ENCODE measurements at places on chromosomes 13 and 19.

DNA sequence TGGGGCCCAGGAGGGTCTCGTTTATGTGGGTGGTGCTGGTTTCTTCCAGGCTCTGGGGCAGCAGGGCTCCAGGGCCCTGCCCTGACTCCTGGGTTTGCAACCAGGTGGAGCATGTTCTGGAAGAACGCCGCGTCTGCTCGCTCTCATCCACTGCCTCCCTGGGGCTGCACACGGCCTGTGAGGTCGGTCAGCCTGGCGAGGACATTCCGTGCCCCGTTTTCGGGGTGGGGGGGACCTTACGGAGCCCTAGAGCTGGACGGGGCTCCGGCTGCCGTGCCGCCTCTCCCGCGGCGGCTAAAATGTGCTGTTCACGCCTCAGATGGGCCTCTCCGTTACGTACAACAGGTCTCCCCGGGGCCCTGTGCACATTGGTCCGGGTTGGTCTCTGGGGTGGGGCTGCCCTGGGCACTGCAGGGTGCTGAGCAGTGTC is 3.3 kb downstream of the GNA11 start:
- DNase-seq: no peak

DNA sequence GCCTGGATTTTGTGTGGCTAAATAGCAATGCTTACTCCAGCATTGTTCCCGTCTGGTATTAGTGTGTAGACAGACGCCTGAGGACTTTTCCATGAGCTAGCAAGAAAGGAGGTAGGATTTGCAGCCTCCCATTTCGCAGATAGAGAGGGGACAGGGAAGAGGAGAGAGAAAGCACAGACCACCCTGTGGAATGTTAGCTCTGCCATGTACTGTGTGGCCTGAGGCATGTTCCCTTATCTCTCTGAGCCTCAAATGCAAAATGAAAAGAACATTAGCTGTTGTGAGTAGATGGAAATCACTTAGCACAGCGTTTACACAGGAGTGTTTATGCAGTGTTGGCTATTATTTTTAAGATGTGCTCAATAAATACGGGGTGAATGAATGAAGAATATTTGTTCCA is 45.5 kb downstream of the OLFM4 start:
- DNase-seq: no peak

GRCh38 chr19:47726467-47726866 is 13.2 kb downstream of the EHD2 start:
- DNase-seq: no peak

GRCh38 chr19:49689133-49690078 is at the start of gene ADM5:
Gene ADM5, plus strand, starts transcription at chr19:49689594. Its CDS starts 244 bp downstream, at chr19:49689838.
- DNase-seq: no peak

GRCh38 chr13:35475212-35475959 is 1.1 kb downstream of the MAB21L1 start:
- DNase-seq: no peak

DNA sequence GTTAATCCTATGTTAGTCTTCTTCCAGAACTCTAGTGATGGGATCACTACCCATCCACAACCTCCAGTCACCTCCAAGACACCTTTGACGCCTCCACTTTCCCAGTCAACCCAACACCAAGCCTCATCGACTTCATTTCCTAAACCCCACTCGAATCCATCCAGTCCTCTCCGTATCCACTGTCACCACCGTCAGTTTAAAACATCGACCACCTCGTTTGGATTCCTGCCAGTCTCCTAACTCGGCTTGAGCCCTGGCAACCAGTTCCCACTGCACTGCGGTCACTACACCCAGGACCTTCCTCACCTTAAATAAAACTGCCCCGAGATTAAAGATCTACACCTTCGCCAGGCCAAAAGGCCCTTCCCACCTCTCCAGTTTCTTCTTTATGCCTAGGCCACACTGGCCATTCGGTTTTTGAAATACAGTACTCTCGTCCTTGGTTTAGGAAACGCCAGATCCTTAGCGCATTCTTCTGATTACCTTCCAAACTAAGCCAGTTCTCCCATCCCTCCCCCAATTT is 1.2 kb downstream of the MTIF3 start:
- no peak for DNase-seq

DNA sequence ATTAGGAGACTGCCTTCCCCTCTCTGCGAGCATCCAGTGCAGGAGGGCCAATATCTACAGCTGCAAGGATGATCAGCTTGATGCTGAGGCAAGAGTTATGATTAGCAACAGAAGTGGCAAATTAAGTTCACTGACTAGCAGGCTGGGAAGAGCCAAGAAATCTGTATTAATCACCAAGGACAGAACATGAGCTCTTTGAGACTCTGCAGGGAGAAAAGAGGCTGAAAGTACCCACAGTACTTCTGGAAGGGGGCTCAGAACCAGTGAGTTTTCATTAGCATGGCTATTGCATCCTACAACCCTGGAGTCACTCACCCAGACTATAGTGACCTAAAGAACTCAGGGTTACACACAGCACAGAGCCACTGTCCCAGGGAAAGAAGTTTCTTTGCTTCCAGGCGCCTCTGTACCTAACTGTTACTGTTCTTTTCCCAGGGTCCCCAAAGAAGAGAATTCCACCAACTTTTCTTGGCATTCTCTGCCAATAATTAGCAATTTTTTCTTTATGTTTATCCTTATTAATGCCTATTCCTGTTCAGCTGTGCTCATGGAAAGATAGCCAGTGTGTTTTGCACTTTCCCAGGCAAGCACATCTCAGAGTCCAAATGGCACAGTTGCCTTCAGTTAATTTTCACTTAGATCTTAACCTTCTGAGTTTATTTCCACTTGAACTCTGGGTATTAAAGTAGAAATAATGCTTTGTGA is 25.8 kb upstream of the MEDAG start:
- no peak for DNase-seq

DNA sequence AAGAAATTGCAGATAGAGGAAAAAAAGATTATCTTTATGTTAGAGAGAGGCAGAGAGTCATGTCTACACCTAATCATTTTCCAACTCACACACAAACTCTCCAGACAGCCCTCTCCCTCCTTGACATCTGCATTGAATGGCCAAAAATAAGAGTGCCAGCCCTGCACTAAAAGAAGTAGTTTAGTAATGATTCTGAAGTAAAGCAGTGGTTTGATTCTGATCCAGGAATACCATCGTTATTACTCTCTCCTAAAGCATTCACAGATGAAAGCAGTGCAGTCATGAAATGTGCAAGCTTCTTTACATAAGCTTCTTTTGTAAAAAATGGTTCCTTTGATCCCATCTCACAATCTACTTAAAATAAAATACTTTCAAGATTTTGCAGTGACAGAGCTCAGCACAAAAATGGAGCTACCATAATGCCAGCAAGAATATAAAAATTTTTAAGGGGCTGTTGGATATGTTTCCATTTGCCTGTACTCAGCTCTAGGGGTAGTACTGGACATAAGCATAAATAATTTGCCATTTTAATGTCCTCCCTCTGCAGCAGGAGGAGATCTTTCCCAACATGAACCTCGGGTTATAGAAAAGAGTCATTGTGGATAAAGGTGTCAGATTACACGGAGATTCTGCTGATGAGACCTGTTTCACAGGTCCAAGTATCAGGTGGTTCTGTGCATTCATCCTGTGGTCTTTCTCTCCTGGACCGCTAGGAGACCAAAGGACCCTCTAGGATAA is 406.3 kb downstream of the DCT start:
- DNase-seq: no peak

DNA sequence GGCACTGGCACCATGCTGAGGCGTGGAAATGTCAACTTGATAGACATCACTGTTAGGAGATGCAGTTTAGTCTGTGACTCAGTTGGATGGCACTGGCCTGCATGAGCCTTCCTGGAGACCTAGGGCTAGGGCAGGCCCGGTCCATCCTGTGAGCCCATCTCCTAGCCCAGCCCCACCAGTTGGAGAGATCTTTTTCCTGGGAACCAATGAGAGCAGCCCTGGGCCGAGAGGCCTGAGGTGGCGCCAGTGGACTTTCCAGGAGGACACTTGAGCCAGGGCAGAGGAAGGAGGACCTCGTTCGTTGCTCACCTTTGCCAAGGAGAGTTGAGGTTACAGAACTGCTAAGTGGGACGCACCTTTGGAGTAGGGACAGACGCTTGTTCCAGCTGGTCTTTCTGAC is 100.5 kb upstream of the TEX29 start:
- DNase-seq: no peak

DNA sequence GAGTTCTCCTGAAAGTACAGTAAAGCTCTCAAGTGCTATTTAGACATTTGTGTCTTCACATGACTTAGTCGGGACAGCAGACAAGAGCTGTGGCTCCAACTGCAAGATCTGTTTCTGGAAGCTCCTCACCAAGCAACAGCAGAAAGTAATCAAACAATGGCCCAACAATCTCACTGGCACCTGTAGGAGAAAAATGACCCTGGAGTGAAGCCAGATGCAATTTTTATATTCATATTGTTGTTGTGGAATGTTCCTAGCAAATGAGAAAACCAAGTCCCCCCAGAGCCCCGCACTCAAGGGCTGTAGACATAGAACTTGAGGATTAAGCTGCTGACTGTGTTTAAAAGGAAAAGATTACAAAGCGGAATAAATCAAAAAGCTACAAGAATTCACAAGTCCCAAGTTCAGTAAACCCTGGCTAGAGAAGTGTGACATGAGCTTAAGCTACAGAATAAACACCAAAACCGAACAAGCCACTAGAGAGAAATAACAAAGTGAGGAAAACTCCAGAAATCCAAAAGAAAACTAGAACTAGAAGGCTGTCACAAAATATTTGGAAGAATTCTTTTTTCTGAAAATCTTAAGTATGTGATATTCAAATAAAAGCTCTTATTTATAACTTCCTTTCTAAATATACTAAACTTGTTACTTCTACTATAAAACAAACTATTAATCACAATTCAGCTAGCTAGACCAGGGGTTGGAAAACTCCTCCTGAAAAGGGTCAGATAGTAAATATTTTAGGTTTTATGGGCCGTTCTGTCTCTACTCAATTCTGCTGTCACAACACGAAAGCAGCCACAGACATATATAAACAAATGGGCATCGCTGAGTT is 454.5 kb downstream of the SUCLA2 start:
- no peak for DNase-seq

DNA sequence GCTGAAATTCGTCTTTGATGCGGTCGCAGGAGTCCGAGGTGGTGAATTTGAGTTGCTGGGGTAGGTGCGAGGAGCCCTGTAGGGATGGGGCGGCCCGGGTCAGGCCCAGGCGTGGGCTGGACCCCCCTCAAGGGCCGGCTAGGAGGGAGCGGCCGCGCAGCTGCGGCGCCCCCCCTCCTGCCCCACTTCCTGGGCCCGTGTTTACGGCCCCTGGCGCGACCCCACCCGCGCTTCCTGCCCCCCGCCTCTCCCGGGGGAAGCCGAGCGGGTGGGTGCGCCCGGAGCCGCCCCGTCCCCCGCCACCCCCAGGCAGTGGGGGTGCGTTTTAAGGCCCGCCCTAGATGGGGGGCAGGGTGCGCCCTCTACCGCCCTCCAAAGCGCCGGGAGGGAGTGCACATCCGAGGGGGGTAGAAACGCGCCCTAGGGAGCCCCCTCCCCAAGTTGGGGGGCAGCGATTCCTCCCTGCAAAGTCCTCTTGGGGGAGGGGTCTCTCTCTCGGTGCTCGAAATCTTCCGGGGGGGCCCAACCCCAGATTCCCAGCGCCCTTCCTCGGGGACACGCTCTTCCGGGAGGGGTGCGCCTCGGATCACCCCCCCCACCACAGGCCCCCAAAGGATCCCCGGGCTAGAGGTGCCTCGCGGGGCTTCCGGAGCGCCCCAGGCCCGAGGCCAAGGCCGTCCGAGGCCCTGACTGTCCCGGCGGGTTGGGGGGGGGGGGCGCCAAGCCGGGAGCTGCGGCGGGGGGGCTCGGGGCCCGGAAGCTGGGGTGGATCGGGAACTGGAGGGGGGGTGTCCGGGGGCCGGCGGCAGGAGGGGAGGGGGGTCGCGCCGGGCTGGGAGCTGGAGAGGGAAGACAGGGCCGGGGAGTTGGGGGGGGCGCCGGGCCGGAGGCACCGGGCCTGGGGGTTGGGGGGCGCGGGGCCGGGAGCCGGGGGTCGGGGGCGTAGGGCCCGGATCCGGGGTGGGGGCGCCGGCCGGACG is 823 bp downstream of the TLE5 start:
- DNase-seq: peak; percentile 47

GRCh38 chr13:48902368-48902767 is 73.3 kb upstream of the FNDC3A start:
- no peak for DNase-seq

DNA sequence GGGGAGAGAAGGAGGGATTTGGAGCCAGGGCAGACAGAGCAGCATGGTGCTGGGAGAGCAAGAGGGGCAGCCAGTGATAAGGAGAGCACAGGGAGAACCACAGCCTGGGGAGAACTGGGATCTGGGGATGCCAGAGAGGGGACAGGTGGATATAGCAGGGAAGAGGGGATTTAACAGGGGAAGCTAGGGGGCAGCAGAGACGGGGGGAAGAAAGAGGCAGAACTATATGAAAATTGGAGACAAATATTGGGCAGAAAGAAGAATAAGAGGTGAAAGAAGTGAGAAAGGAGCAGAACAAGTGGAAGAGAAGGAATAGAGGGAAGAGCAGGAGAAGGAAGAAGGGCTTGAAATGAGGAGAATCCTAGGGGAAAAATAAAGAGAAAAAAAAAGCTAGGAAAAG is 6.5 kb upstream of the ZNF528 start:
- no peak for DNase-seq

GRCh38 chr19:29588095-29588494 is 18.0 kb upstream of the POP4 start:
- DNase-seq: no peak

- no peak for DNase-seq
Observed at GRCh38 chr19:16118489-16119033, 6.9 kb downstream of the RAB8A start.

DNA sequence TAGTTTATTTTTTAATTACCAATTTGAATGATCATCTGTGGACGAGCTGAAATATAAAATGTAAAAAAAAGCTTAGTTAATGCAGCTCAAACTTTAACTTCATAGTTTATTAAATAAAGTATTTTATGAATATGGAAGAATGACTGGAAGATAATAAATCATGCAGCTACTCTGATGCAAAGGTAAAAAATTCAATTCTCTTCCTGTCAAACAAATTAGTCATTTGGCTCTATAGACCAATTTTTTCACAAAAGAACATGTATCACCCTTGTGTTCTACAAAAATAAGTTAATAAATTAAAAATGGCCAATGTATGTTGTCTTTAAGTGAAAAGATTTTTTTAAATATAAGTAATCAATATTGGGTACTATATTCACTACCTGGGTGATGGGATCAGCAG is 26.2 kb downstream of the EXOSC8 start:
- no peak for DNase-seq

- DNase-seq: no peak
Observed at GRCh38 chr19:1274081-1274851, 1.1 kb upstream of the FAM174C start.

DNA sequence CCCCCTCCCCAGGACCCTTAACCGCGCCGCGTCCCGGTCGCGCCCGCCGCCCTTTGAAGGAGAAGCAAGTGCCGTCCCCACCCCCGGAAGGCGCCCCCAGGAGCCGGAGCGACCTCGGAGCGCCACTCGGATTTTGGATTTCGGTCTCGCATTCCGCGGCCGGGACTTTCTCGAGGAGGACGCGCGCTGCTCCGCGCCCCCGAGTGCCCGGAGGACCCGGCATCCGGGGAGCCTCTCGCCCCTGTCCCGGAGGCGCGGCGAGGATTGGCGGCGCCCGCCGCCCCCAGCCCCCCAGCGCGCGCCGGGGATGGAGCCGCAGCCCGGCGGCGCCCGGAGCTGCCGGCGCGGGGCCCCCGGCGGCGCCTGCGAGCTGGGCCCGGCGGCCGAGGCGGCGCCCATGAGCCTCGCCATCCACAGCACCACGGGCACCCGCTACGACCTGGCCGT is 1.6 kb downstream of the MIDN start:
- DNase-seq: no peak

- no peak for DNase-seq
Observed at GRCh38 chr13:41460074-41460465, 2.7 kb downstream of the RGCC start.
